Activated CD4-positive, CD25-positive, alpha-beta regulatory T cell (primary cell): ENCODE measurements at places on chromosomes 1 and 21.

DNA sequence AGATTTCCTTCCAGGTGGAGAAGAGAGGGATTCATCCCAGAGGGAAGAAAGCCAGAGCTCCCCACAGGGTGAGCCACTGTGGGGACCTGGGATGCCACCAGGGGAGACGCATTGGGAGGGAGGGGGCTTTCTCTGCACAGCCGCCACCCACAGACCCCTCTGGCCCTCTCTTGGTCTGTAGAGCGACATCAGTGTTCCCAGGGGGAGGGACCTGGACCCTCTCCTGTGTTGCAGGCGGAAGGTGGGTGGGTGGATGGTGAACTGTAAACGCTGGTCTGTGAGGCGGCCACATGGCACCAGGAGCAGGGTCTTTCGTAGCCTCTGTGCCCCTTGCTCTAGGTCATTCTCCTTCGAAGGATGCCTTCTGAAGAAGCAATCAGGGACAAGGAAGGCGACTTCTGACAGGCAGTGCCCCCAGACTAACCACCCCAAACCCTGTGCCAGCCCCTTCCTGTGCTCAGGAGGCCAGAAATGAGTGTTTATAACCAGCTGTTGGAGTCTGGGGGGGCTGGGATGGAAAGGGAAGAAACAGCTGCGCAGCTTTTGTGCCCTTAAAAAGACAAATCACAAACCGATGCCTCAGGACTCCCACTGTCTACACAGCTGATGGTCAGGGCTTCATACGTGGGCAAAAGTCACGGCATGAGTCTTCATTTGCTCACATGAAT is 121.4 kb upstream of the ZBTB40 start:
- DNase-seq: no peak

DNA sequence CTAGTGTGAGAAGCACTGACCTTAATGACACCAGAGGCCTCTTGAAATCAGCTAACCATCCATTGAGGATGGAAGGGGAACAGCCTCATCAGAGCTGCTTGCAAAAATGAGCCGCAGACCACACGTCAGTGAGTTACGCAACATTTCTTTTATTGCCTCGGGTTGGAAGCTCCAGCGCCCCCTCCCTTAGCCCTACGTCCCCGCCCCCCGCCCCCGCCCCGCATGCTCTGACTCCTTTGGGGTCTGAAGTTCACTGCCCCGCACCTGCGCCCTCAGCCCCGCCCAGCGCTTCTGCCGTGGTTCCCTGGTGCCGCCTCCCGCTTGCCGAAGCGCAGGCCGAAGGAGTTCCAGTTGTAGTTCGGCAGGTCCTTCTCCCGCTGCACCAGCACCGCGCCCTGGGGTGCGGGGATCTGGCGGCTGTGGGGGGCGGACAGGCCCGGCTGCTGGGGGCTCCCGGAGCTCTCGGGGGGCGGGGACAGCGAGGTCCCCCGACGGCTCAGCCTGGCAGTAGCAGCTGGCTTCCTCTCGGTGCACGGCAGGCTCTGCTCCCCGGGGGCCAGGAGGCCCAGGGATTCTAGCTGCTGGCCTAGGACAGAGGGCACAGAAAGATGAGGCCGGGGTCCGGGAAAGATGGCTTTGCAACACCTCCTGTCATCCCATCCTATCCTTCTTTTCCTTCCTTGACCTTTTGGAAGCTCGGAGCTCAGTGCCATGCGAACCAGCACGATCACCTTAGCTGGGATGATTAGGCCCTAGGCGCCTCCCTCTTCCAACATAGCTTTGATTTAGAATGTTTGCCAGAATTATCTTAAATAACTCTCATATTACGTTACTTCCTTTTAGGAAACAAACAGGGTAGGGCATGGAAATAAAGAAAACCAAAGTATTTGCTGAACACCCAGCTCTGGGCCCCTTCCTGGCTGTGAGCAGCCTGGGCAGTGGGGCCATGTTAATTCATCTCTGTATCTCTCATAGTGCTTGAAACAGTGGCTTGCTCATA is 5.8 kb downstream of the KISS1 start:
- no peak for DNase-seq

DNA sequence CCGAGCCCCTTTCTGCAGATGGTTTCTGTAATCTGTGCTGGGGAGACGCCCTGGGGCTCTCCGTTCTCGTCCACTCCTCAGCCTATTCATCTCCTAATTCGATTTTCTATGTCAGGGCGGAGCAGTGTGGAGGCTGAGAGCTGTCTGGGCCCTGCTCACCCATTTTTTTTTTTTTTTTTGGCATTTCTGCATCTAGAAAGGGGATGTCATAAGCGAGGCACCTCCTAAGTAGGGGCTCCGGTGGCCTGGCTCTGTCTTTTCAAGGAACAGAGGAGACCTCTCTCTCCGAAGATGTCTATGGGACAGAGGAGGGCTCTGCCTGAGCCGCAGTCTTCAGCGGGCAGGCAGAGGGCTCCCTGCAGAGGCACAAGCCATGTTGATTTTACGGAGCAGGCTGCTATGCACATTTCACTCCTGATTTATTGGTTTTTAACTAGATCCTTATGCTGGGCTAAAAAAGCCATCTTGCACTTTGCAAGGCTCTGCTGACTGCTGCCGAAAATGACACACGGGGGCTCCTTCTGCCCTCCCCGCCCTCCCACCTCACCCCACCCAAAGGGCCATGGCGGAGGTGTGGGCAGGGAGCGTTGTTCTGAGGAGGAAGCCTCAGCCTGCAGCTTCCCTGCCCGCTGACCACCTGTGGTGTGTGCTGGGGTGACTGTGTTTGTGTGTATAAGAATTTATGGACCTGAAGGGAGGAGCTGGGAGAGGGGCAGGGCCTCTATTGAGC is 71.0 kb downstream of the FOXD2 start:
- DNase-seq: no peak

GRCh38 chr1:95548211-95548610 is 314.2 kb downstream of the RWDD3 start:
- DNase-seq: no peak

DNA sequence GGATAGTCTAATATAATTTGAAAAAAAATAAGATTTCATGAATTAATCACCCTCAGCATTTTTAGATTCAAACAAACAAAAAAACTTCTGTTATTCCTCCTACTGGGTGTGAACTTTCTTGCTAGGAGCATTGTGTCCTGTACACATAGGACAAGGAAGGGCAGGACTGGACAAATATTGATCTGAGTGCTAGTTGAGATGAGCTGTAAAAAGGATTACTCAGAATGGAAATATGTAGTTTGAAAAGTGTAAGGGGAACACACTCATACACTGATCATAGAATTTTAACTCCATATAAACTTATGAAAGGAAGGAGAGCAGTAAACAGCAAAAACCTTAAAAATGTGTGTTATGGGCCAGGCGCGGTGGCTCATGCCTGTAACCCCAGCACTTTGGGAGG is 156.5 kb upstream of the ZNF648 start:
- DNase-seq: no peak

DNA sequence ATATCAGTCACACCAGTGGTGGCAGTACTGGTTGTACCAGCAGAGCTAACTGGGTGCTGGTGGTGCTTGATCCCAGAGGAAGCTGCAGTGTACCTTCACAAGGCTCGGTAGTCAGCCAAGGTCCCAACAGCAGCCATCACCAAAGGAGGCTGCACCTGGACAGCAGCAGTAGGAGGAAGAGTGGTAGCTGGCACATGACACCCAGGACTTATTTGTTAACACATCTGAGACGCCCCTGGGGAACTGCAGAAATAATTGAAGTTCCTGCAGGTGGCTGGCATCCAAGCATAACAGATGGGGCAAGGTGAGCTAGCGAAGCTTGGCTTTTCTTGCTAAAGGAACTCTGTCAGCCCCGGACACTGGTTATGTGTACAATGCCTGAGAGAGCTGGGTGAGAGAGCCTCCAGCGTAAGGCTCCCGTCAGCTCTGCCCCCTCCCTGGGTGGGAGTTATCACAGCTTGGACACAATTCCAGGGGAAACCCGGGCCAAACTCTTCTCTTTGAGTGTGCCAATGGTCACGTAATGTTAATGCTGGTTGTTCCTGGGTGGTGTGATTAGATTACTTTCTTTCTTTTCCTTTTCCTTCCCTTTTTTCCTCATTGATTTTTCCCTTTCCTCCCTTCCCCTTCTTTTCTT is 29.1 kb upstream of the PARP1 start:
- no peak for DNase-seq

GRCh38 chr1:28966617-28967016 is 52.2 kb downstream of the EPB41 start:
- no peak for DNase-seq

- no peak for DNase-seq
Observed at GRCh38 chr1:112298558-112298957, 97.5 kb upstream of the CTTNBP2NL start.

- DNase-seq: no peak
Observed at GRCh38 chr1:211909395-211909794, 78.8 kb upstream of the LPGAT1 start.
